Neural progenitor cell (in vitro differentiated cells): ENCODE measurements at places on chromosomes 7 and 10. TPM values are rescaled to one million over a fixed set of nuclear protein-coding genes. Genes with fewer than 3 reads are reported as not detected.

ZNRF2 gene
- total RNA-seq, result 25.5 and 37.7 TPM in 2 replicates

PLCE1 gene
- 0.47 and 0.71 TPM in 2 replicates for total RNA-seq

LIPK gene
- not detected in 2 replicates for total RNA-seq

TWIST1 gene
- not detected in 2 replicates for total RNA-seq

ASB10 gene
- not detected in 2 replicates for total RNA-seq

NSMCE4A gene
- total RNA-seq, result 159 and 223 TPM in 2 replicates

C7orf57 gene
- total RNA-seq, result not detected in 2 replicates

PLA2G12B gene
- 0.12 TPM in 1 of 2 replicates, not detected in the other for total RNA-seq

SLC18A3 gene
- total RNA-seq, result not detected in 2 replicates

WEE2 gene
- total RNA-seq, result 0.12 TPM in 1 of 2 replicates, not detected in the other
